ENCODE measurements at places on chromosomes 7 and 10.

- DNase-seq = no peak
Measured at GRCh38 chr10:124646483-124647352, 97.5 kb downstream of the FAM53B start.

- no peak for DNase-seq
Measured at GRCh38 chr7:27651702-27652101, 11.0 kb downstream of the HIBADH start.

DNA sequence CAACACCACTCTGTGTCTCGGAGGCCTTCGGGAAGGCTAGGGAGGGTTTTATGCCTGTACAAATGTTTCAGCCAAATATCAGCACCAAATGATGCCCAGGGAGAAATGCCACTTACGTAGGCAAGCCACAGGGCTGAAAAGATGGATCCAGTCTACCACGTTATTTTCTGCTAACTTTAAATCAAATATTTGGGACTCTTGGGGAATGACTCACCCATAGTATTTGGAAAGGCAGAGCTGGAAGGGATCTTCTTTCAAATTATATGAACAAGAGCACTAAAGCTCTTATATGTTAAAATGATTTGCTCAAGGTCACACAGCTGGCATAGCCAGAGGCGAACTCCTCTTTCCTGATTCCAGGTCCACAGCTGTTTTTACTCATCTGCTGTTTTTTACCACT lies 591.4 kb downstream of the SORCS1 start:
- no peak for DNase-seq

- peak; percentile 50 for DNase-seq
Measured at GRCh38 chr7:80127412-80128160, 7.0 kb upstream of the GNAI1 start.

DNA sequence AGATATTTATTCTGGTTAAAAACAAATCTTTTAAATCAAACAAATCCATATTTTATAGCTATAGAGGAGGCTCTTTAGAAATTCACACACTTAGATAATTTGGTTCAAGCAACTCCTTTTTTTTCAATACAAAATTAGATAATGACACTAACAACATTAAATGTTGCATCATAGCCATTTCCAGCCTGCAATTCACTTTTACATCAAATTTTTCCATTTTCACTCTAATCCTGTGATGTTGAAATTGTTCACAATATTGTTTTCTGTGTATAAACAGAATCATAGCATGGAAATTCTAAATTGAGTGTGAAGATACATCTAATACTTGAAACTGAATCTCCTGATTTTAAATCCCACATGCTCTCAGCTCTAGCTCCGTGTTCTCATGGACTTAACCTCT lies 482.6 kb downstream of the INHBA start:
- no peak for DNase-seq

GRCh38 chr10:15124190-15124589 lies 27.0 kb downstream of the RPP38 start:
- no peak for DNase-seq

GRCh38 chr10:89662596-89662995 lies 17.6 kb upstream of the PANK1 start:
- DNase-seq = no peak

DNA sequence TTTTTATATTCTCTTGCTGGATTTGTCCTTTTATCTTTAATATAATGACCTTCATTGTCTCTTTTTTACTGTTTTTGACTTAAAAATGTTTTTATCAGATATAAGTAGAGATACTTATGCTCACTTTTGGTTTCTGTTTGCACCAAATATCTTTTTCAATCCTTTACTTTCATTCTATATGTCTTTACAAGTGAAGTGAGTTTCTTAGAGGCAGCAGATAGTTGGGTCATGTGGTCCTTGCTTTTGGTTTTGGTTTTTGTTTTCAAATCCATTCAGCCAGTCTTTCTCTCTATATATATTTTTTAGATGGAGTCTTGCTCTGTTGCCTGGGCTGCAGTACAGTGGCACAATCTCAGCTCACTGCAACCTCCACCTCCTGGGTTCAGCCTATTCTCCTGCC lies 932.4 kb upstream of the LRRTM3 start:
- no peak for DNase-seq

GRCh38 chr7:8254667-8255066 lies 7.3 kb downstream of the ICA1 start:
- DNase-seq = no peak

DNA sequence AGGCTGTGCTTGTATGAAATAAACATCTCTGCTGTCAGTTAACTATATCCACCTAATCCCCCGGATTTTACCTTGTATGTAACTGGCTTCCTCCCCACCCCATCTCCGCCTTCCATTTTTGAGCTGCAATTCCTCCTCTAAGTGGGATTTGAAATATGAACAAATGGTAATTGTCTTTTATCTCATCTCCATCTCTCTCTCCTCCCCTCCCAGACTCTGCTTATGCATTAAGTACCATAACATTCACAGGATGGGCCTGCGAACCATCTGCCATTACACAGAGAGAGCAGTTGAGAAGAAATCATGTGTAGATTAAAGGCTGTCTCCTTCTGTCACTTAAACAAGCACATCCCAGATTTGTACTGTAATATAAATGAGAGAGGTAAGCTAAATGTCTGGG lies 1169.9 kb downstream of the TYW1 start:
- DNase-seq = no peak

GRCh38 chr7:92843781-92844180 lies 7.4 kb upstream of the CDK6 start:
- DNase-seq = no peak

- no peak for DNase-seq
Measured at GRCh38 chr7:17690030-17690429, 250.3 kb downstream of the SNX13 start.

- peak; percentile 52 for DNase-seq
Measured at GRCh38 chr7:10706875-10707493, 266.7 kb upstream of the PHF14 start.

DNA sequence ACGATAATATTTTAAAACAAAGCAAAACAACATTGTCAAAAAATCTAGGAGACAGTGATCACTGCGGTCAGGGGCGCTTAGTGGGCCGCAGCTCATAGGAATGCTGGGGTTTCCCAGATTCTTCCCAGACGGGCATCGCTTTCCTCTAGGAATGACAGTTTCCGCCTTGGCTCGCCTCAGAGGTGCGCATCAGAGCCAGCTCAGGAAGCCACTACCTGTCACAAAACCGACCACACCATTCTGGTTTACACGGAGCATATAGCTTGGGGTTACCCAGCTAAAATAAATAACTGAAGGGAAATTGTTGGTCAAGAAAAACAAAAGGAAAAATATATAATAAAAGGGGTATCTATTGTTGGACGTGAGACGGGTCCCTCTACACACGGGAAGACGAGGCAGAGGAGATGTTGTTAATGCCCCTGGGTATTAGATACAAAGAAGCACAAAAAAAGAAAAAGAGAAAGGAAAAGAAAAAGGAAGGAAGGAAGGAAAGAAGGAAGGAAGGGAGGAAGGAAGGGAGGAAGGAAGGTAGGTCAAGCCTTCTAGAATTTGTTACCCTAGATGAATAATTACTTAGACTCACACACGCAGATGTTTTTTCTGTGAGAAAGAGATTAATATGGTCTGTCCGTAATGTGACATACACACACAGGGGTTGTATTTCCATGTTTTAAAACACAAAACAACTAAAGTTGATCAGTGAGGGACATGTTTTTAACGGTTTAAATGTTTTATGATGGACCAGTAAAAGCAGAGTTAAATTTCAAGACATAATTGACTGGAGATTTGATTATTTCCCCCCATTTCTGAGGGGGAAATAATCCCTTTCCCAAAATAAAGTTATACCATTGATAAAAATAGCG lies 292.4 kb upstream of the NFE2L3 start:
- no peak for DNase-seq

GRCh38 chr10:85402541-85402940 lies 964.1 kb downstream of the GRID1 start:
- DNase-seq = no peak

DNA sequence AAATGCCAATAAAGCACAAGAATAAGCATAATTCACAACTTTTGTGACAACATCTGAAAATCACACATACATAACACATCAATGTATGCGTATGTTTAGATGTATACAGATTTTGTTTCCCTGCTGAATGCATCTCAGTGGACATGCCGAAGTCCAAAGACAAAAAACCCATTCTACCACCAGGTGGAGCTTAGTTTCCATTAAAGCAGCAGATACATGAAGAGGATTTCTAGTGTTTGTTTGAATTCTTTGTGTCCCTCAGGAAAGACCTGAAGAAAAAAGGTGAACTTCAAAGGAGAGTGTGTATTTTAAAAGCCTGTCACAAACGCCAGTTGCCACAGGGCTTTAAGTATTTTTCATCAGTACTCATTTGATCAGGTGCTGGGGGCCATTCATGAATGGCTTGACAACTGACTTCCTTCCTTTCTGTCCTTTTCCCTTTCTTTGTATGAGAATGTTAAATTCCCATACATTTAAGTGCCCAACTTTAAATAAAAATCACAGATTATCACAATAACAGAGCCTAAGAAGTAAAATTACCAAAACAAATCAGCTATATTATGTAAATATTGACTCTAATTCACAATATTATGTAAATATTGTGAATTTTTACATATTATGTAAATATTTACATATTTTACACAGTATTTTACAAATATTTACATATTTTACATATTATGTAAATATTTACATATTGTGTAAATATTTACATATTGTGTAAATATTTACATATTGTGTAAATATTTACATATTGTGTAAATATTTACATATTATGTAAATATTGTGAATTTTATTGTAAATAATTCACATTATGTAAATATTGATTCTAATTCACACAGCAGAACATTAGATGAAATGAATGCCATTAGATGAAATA lies 343.0 kb downstream of the CRPPA start:
- no peak for DNase-seq

DNA sequence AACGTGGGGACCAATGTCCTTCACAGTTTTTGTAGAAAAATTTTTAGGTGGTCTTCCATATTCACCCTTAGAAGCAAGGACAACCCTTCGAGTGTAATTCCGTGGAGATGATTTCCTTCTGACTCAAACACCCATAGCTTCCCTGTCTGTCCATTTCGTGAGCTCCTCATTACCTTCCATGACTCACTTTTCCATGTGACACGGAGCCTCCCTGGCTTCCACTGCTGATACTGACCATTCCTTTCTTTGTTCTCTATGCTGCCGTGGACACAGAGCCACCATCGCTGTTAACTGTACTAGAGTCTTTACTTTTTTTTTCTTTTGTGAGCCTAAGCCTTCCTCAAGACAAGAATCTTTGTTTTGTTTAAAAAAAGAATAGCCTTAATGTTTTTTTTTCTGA lies 12.5 kb upstream of the ARMS2 start:
- DNase-seq = no peak

GRCh38 chr7:122182081-122182480 lies 38.0 kb upstream of the AASS start:
- DNase-seq = no peak

DNA sequence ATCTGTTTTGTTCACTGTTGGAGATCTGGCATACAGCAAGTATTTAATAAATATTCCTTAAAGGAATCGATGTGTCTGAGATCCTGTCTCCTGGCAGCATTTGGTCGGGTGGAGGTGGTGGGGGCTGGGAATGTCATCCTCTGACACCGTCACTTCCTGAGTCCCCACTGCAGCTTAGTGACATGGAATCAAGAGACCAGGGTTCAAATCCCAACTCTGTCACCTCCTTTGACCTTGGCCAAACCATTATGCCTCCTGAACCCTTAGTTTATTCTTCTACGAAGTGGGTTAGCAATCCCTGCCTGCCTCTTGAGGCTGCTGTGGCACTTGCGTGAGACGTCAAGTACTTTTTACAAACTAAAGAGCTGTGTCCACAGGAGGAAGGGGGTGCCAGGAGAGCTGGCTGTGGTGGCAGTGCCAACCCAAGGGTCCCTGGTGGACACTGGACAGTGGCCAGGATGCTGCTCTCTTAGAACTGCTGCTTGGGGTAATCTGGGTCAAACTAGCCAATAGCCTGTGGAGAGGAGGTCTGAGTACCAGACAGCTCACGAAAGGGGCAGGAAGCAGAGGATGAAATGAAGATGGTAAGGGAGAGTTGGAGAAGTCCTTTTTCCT lies 8.0 kb upstream of the ZMIZ1 start:
- no peak for DNase-seq

DNA sequence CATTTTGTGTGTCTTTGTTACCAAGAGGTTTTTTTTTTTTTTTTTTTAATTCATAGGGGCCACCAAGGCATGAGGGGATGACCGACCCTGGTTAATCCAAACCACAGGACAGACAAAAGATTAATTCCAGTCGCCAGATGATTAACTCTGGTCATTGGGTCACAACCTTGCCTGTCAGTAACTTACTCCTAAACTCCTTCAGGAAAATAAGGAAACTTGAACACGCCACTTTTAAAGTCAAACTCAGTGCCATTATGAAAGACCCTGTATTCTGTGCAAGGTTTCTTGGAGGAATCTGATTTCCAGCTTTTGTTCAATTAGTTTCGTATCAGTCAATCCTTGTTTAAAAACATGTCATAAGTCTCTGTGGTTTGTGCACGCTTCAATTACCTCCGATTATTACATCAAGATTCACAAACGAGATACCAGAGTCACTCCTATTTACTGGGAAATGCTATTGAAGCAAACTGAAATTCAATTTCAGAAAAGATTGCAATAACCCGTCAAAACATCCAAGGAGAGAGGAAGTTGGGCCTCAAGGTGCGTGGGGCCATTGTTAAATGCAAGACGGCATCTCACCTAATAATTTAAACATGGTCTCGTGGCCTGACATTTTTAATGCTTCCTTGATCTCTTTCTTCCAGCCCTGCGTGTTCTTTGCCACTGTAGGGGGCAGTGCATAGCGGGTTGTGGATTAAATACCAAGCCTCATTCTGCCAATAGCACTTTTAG lies 44.0 kb downstream of the NRP1 start:
- no peak for DNase-seq

DNA sequence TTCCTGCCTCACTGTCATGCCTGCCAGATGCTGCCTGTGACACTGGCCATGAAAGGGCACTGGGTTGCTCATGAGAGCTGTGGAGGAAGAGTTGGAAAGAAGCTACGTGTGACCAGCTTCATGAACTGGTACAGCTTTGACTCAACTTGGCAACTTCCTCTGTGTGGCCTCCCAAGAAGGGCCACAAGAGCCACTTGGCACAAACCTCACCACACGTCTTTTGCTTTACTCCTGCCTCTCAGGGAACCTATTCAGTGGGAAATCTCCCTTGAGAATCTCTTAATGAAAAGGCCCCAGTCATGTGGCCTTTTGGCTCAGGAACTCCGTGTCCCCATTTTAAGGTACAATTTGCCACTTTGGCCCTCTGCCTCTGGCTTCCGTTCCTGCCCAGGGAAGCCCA lies 54.5 kb downstream of the FRMD4A start:
- peak; percentile 45 for DNase-seq

- DNase-seq = no peak
Measured at GRCh38 chr7:26379711-26380110, 88.0 kb downstream of the SNX10 start.

DNA sequence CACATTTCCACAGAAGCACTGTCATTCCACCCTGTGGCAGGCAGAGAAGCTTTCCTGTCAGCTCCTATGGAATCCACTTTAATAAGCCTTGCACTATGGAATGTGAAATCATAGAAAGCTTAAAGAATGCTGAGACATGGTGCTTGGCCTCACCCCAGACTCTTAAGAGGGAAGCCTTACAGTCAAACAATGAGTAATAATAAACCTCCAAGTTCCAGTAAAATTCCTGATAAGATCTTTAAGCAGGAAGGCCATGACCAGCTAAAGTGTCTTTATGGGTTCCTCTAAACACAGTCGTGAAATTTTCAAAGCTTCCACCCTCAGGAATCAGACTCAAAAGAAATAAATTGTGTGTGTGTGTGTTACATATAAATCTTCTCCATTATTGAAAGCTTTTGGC lies 11.9 kb upstream of the TEX36 start:
- DNase-seq = no peak
